ENCODE measurements at places on chromosomes 2 and 18. TPM values are rescaled to one million over a fixed set of nuclear protein-coding genes. Genes with fewer than 3 reads are reported as not detected.

DNA sequence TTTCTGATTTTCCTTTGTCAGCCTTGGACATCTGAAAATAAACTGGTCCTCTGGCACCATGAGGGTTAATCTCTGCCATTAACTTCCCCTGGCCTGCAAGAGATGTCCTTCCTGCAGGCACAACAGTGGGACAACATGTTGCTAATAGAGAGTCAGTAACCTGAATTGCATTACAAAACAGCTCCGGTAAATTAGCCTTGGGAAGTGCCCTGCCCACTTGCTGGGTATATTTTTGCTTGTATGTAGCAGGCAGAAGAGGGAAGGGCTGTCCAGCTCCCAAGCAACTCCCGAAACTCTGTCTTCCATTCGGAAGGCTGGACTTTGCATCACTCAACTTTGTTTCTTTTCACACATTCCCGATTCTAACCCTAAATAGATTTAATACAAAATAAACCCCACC is 104.4 kb upstream of the ATP8B1 start:
- DNase-seq, result no peak

- DNase-seq, result no peak
These were observed 609.5 kb upstream of the SLC8A1 start for GRCh38 chr2:41061356-41061755.

GRCh38 chr2:8198766-8199382 is 483.0 kb upstream of the ID2 start:
- no peak for DNase-seq

DNA sequence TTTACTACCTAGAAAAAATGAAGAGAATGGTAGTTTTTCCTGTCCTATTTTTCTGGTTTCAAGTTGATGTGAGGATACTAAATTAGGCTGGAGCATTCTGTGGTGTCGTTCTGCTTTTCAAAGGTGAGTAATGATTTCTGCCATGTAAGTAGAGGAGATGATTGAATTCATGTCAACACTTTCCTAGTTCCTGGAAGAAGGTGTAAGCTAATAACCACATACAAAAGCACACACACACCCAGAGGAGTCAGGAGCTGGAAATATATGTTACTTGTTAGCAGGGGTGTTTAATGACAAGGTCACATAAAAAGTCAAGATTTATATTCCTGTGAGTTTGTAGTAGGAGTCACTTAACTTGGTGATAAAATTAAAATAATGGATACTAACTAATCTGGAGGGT is 172.1 kb downstream of the TMX3 start:
- DNase-seq, result no peak

GRCh38 chr18:79494936-79495335 is 99.2 kb downstream of the NFATC1 start:
- no peak for DNase-seq

- no peak for DNase-seq
These were observed 41.4 kb downstream of the THUMPD2 start for GRCh38 chr2:39737661-39738060.

- no peak for DNase-seq
These were observed 10.4 kb downstream of the RTTN start for GRCh38 chr18:70195014-70195614.

DNA sequence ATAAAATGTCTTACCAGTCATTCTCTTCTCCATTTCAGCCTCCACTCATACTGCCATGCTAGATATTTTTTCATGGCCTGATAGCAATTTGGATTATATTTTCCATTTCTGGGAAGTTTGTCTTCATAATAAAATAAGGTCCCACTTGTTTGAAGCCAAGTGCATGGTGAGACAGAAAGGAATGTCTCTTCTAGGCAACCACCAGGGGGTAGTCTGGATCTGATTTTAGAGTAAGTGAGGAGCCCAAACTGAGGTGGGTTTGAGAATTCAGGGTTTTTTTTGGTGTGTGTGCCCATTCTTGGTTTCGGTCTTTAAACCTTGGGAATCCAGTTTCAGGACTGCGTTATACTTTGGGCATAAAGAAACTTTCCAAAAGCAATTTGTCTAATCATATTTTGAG is 315.5 kb downstream of the RPRM start:
- peak; percentile 11 for DNase-seq

- no peak for DNase-seq
These were observed 98.3 kb upstream of the EPC2 start for GRCh38 chr2:148546270-148546669.

The POTEJ gene
- total RNA-seq, result not detected

The ABCG5 gene
- total RNA-seq, result not detected

The RAB6C gene
- total RNA-seq, result not detected

The EHD3 gene
- 12.4 TPM for total RNA-seq

The CPO gene
- total RNA-seq, result not detected
